Epithelial cell of esophagus (primary cell): ENCODE measurements at places on chromosomes 16 and 17.

DNA sequence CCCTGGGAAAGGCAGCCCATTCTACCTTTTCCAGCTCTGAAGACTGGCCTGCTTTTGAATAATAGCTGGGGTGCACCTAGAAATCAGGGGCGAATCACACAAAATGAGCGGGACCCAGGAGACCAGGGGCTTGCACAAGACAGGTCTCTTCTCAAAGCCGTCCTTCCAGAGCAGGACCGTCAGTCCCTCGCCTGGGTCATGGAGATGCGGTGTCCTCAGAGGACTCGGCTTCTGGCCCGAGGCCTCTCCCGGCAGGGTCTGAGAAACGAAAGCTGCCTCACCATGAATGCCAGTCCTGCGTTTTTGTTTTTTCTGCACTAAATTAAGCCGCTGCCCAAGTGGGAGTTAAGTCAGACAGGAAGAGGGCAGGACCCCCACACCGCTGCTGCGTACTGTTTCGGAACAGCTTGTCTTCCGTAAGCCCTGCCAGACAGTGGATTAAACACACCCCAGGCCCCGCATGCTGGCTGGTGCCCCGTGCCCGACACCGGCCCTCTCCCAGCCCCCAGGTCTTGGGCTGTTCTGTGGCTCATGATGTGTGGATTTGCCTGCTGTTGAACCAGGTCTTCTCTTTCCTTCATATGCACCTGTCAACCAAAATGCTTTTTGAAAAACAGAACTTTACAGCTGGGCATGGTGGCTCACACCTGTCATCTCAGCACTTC, 142.1 kb upstream of the RPH3AL start:
- no peak for DNase-seq

DNA sequence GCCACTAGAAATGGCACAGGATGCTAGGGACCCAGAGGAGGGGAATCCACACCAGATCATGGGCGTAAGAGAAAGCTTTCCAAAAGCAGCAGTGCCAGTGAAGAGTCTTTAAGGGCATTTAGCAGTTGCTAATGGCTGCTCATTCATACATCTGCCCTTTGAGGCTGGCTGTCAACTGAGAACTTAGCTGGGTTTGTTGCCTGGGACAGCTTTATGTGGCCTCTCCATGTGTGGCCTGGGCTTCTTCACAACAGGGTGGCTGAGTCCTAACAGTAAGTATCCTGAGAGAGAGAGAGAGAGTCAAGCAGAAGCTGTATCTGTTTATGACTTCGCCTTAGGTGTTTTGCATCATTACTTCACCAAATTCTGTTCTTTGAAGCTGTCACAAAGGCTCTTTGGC, 286.1 kb upstream of the KCNJ16 start:
- DNase-seq = no peak

GRCh38 chr16:12484972-12485371, 318.7 kb downstream of the CPPED1 start:
- DNase-seq = no peak

GRCh38 chr17:77555741-77556291, 402.7 kb upstream of the TNRC6C start:
- peak; percentile 26 for DNase-seq

DNA sequence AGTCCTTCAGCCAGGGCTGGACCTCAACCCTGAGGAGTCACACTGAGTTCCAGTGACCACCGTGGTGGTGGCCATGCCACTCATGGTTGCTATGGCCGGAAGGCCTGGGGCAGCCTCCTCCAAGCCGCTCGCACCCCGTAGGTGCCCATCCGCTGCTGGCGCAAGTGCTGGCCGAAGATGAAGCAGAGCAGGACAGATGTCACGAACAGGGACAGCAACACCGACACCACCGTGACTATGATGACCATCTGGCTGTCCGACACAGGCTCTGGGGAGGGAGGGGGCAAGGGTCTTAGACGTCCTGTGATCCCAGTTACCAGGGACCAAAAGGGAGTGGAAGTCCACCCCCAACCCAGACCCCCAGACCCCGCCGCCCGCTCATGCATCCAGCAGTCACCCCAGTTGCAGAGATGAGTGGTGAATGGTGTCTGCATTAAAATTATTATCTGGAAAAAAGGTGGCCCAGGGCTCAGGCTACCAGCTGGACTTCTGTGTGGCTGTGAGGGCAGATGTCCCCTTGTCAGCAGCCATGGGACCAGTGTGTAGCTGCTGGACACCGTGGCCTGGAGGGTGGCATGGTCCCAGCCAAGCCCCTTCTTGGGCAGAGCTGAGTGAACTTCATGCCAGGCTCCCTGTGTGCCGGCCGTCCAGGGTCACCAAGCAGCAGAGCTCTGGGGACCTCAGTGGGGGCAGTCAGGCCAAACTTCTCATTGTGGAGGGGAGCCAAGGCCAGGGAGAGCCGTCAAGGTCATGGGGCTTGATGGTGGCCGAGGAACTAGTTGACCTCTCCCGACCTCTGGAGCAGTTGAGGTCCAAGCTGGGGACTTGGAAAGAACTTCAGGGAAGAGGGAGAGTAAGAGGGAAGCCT, 4.7 kb downstream of the PRR29 start:
- DNase-seq = no peak

DNA sequence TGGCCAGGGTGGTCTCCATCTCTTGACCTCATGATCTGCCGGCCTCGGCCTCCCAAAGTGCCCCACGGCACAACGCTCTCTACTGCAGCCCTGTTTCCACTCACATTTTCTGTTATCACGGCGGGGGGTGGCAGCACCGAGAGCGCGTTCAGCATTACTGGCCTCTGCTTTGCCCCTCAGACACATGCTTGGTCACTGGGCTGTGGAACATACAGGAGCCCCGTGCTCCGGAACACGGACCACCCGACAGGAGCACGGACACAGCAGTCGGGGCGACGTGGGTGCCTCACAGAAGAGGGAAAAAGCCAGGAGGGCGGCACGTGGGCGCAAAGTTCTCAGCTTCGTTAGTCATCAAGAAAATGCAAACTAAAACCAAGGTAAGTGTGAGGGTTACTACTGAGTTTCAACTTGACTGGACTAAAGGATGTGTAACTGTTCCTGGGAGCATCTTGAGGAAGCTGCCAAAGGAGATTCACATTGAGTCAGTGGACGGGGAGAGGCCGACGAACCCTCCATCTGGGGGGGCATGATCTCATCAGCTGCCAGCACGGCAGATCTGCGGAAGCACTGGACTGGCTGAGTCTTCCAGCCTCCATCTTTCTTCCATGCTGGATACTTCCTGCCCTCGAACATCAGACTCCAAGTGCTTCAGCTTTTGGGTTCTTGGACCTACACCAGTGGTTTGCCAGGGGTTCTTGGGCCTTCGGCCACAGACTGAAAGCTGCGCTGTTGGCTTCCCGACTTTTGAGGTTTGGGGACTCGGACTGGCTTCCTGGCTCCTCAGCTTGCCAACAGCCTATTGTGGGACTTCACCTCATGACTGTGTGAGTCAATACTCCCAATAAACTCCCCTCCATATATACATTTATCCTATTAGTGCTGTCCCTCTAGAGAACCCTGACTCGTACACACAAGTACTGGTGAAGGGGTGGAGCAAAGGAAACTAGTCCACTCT, 106.8 kb downstream of the ZNF778 start:
- peak; percentile 64 for DNase-seq

GRCh38 chr17:32471652-32472051, 15.1 kb upstream of the CDK5R1 start:
- no peak for DNase-seq

- DNase-seq = no peak
Measured at GRCh38 chr16:66524601-66525164, 25.2 kb downstream of the TK2 start.

DNA sequence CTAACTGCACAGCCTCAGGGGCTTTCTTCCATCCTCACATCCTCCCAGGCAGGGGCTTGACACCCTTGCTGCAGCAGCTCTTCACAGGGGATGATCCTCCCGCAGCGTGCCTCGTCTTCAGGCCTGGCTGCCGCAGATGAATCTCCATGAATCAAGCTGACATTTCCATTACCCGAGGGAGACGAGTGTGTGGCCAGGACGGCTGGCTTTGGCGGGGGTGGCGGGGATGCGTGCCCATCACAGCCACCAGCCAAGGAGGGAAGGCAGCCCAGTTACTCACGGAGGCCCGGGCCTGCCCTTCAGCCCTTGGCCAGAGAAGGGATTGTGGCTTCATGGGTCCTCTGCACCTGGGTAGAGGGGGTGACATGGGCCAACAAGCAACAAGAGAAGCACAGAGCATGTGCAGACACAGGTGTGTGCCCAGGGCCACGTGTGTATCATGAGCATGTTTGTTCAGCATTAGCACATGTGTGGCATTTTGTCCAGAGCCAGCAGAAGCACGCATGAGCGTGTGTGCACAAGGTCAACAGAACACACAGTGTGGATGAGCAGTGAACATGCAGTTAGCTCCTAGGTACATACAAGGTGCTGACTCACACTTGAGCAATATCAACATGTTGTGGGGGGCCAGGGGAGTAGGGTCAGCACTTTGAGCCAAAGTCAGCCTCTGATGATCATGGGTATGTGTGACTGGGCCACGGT, 236.4 kb downstream of the KATNIP start:
- no peak for DNase-seq

GRCh38 chr17:56203430-56203829, 50.2 kb downstream of the ANKFN1 start:
- peak; percentile 2 for DNase-seq

GRCh38 chr17:57862694-57863667, 13.1 kb upstream of the MRPS23 start:
- DNase-seq = no peak

- peak; percentile 11 for DNase-seq
Measured at GRCh38 chr16:73891129-73891542, 405.5 kb upstream of the PSMD7 start.

DNA sequence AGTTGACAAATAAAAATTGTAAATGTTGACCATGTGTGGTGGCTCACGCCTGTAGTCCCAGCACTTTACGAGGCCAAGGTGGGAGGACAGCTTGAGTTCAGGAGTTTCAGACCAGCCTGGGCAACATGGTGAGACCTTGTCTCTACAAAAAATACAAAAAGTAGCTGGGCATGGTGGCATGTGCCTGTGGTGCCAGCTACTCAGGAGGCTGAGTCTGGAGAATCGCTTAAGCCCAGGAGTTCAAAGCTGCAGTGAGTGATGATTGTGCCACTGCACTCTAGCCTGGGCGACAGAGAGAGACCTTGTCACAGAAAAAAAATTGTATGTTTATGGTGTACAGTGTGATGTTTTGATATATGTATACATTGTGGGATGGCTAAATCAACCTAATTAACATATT, 119.6 kb downstream of the NPIPB5 start:
- DNase-seq = no peak

- DNase-seq = peak; percentile 94
Measured at GRCh38 chr17:31674717-31675349, 184.2 kb downstream of the COPRS start.

DNA sequence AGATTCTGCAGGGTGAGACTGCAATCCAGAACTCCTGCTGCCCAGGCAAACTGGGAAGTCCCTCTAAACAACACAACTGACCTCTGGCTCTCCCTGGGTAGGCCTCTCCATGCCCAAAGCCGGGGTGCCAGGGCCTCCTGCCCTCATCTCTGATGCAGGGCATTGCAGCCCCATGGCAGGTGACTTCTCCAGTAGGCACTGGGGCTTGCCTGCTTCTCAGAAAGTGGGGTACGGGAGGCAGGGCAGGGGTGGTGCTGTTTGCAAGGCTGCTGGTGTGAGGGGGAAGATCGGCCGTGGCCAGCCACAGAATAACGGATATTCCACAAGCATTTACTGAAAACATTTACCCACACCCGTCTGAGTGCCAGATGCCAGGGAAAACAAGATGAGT, 4.1 kb upstream of the GPRC5C start:
- DNase-seq = no peak

GRCh38 chr16:28505489-28506137, 1.0 kb downstream of the IL27 start:
- DNase-seq = no peak

DNA sequence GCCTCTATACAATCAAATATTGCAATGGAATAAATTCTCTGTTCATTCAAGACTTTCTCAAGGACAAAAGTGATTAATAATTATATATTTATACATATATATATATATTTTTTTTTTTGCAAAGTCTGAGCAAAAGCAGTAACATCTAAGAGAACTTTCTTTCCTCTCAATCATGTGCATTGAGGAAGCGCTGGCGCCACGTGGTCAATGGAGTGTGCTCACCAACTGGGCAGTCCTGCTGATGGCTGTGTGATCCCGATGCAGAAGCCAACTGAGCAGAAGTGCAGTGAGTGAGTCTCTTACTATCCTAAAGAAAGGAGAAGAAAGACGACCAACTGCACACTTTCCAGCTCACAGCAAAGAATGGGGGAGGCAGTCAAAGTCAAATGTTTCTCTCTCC, 37.2 kb upstream of the ULK2 start:
- no peak for DNase-seq

- DNase-seq = no peak
Measured at GRCh38 chr16:68179855-68180254, 56.1 kb downstream of the ESRP2 start.
